ENCODE measurements at places on chromosomes 3 and 15.
A peak's percentile ranks its signal among the peaks of the same experiment; 100 is the strongest.

- peak; percentile 9 for DNase-seq
Measured at GRCh38 chr3:21392526-21392925, 358.5 kb downstream of the ZNF385D start.

DNA sequence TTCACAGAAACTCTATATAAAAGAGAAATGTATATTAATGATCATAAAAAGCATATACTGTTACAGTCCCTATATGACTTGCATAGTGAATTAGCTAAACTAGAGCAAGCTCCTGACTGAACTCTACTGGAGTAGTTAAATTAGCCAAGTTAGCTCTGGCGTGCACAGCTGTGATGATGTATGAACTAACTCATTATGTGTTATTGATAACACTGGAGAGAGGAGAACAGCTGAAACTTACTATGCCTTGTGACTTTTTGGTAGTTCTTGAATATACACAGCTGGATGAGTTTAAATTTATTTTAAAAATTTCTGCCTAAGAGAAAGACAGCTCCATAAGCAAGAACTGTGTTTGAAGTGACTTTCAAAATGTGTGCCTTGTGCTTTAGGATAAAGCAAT, 8.1 kb downstream of the TIPARP start:
- no peak for DNase-seq

GRCh38 chr3:71585887-71586809, 2.6 kb upstream of the FOXP1 start:
- DNase-seq: no peak

GRCh38 chr3:50196253-50196801, 4.9 kb downstream of the GNAT1 start:
- DNase-seq: no peak

- DNase-seq: peak; percentile 32
Measured at GRCh38 chr3:107064405-107065060, 312.7 kb upstream of the CCDC54 start.

- DNase-seq: no peak
Measured at GRCh38 chr15:92327033-92327432, 66.6 kb upstream of the ST8SIA2 start.

DNA sequence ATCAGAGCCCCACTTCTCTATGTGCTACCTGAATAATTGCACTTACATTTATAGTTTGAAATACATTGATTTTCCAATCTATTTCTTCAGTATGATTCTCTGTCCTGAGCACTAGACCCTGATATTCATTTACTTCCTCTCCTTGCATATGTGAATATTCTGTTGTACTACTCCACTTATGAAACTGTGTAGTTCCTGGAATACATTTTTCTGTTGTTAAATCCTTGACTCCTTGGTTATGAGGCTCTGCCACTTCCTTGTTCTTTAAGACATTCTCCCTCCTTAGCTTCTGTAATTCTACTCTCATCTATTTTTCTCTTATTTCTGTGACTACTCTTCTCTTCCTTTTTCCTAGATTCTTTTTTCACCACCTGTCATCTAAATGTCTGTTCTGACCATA, 12.9 kb upstream of the MGA start:
- no peak for DNase-seq

DNA sequence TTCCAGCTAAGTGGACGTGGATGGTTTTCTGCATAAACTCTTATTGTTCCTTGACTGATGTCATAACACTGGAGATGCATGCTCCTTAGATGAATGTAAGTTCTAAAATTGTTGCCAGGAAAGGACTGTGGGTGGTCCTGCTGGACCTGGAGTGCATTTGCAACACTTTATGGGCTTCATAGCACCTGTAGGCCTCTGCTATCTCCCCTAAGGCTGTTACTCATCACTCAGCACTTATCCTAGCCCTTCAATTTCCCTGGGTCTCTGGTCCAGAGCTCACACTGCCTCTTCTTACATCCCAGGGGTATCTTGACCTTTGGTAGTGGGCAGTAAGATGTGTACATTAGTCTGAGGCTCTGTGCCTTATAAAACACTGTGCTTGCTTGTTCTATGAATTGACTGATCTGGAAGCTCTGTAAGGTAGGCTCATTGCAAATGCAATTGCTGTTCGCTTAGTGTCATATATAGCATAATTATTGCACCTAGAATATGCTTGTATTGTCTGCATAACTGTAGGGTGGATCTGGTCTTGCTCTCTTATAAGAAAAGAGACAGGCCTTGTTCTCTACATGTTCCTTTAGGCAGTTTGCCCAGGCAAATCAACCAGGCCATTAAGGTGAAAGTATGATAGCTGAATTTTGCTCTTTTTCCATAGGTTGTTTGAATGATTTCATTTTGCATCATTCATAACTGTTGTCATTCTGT, 35.8 kb downstream of the SLCO3A1 start:
- no peak for DNase-seq

DNA sequence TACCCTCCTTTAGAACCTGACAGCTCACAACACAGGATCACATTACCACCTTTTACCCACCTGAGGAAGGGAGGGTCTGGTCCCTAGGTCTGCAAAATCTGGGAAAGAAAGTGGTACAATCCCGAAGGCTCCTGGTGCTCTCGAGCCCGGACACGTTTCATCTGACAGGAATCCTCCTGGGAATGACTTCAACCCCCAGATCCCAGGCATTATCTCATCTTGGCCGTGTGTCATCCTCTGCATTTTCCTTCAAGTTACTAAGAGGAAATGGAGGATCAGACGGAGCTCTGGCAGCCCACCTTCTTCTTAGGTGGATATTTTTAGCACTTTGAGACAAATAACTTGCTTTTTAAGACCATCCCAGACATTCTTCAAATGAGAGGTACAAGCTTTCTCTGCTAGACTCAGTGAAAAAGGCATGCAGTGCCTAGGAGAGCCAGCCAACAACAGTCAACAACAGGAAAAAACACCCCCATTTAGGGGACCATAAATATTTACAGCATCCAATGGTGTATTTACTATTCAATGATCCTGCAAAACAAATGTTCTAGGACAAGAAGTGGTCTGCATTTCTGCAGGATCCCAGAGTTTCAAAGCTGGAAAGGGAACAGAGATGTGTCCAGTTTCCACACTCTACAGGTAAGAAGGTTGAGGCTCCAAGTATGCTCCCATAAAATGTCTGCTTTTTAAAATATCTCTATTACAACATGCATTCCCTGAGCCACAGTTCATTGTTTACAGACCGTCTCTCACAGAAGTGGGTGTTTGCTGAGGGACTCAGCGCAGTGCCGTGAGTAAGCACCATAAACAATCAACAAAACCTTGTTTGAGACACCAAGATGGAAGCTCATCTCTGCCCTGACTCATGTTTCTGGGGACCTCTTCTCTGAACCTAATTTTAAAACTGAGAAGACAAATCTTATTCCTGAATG, 38.3 kb upstream of the ARHGEF3 start:
- no peak for DNase-seq

DNA sequence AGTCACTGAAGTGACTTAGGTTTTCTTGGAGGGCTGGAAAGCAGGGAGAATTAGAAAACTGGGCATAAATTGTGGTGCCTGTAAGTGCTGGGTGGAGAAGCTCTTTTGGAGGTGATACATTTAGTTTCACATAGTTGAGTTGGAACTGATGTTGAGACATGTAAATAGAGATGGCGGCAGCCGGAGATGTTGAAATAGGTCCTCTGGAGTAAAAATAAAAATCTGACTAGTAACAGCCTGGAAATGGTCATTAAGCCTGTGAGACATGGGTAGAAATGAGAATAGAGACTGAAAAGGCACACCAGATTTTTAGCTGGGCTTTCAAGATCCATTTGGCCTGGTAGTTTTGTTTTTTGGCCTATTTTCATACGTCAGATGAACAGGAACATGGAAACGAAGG, 2.9 kb upstream of the NIT2 start:
- no peak for DNase-seq

GRCh38 chr15:50265620-50266019, at the start of gene HDC:
HDC (minus strand) TSS chr15:50265726; CDS start chr15:50265623, 103 bp downstream.
- DNase-seq: no peak

DNA sequence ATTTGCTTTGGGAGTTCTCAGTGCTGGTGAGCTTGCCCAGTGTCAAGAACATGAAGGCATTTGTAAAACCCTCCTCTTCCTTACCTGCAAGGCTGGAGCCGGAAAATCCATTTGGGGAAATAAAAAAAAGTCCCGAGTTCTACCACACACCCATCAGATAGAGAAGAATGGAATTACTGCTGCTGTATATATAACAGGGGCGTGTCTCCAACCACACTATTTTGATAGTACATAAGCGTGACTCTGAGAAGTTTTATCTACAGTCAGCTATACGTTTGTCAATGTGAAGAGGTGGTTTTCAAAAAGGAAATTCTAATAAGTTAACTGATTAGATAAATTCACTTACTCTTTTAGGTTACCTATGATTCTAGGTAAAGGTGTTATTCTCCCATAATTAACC, 1.3 kb upstream of the CPA3 start:
- DNase-seq: no peak

- no peak for DNase-seq
Measured at GRCh38 chr15:95659656-95660055, 670.8 kb upstream of the NR2F2 start.

GRCh38 chr3:102141928-102142239, 292.6 kb downstream of the NFKBIZ start:
- DNase-seq: no peak

GRCh38 chr15:49239105-49239504, 69.1 kb downstream of the GALK2 start:
- DNase-seq: no peak

DNA sequence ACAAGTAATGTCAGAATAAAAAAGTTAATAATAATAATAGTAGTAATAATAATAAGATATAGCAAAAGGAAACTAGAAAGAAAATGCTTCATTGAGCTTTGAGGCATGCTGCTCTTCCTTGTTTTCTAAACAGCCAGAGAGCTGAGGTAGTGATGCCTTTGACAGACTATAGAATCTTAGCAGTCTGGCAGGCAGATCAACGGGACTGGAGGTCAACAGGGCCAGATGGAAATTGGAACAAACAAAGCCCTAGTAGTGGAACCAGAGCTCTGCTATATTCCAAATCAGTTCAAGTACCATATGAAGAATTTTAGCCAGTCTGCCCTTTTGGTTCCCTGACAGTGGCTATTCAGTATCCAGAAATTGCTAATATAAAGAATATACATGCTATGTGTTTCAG, 278.6 kb downstream of the NLGN1 start:
- no peak for DNase-seq

GRCh38 chr15:40959331-40960141, 6.3 kb downstream of the CHAC1 start:
- DNase-seq: no peak

- DNase-seq: no peak
Measured at GRCh38 chr3:49180116-49180515, 8.7 kb downstream of the KLHDC8B start.

GRCh38 chr15:100710222-100710621, 107.8 kb downstream of the ASB7 start:
- DNase-seq: no peak

GRCh38 chr3:56917361-56918110, 115.8 kb upstream of the ARHGEF3 start:
- no peak for DNase-seq

GRCh38 chr3:112973325-112974177, 1.4 kb downstream of the CD200R1 start:
- no peak for DNase-seq

- DNase-seq: no peak
Measured at GRCh38 chr15:48393645-48394506, 62.6 kb downstream of the DUT start.

DNA sequence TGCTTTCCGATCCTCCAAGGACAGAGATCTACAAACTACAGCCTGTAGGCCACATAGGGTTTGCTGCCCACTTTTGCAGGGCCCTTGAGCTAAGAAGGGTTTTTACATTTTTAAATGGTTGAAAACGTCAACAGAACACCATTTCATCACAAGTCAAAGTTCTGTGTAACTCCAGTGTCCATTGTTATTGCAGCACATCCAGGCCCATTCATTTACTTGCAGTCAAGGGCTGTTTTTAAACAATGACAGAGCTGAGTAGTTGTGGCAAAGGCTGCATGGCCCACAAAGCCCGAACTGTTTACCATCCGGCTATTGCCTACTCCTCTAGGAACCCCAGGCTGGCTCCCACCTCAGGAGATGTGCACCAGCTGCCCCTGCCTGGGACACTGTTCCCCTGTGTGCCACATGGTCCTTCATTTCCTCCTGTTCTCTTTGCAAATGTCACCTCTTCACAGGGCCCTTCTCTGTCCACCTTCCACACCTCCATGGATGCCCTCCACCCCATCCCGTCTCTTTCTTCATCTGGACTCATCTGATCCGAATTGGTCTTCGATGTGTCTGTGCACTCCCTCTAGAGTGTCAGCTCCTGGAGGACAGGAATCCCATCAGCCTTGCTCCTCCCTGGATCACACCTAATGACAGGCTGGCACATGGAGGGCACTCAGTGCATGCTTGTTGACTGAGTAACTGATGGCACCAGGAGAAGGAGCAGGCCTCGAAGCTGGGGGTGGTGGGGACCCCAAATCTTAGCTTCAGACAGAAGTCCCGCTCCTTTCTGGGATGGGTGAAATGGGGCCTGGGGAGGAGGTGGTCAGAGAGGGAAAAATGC, 69.5 kb upstream of the IQSEC1 start:
- DNase-seq: no peak

GRCh38 chr15:92884436-92885223, 15.5 kb upstream of the CHD2 start:
- DNase-seq: no peak

GRCh38 chr15:91243826-91244225, 143.8 kb downstream of the SV2B start:
- no peak for DNase-seq

DNA sequence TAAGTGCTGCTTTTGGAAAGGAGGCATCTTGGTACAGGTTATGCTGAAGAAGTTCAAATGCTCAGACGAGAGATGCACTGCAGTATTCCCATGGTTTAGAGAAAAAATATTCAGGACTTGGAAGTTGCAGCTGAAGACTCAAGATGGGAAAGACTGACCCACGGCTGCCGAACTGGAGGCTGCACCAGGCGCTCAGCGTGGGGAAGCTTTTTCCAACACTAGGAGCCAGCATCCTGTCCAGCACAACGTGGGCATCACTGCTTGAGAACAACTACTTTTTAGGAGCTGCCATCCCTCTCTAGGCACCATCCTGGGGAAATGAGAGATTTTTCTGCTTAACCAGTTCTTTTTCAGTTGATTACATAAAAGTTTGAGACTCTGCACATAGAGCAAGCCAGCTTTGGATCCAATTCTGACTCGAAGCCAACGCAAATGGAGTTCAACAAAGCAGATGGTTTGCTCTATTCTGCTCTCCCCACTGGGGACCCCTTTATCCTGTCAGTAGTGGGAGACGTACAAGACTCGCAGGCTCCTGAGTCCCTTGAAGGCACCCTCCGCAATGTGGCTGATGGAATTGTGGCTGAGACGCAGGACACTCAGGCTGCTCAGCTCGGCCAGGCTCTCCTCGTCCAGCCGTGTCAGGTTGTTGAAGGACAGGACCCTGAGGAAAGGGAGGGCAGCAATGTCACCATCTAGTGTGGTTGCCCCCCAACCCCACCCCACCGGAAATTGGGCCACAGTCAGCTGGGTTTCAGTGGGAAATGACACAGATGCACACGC, 93.8 kb downstream of the LRIG1 start:
- no peak for DNase-seq

GRCh38 chr3:60366486-60366885, 884.8 kb downstream of the FHIT start:
- DNase-seq: no peak

Measured in hepatic stellate cell (primary cell).